GM23248 (cell line): ENCODE measurements at places on chromosomes 11 and 22.

DNA sequence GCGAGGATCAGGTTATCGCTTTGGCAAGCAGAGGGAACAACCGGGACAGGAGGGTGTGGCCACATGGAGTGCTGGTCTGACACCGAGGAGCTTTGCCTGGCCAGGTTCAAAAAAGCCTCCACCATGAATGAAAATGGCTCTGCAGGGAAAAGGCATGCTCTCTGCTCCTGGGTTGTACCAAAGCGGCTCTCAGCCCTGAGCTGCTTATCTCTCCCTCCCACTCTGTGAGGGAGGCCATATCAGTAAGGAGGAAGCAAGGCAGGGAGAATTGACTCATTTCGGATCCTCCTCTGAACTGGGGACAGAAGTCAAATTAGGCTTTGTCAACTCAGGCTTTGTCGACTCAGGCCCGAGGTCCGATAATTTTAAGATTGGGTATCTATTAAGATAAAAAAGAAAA is 82.9 kb upstream of the CRTAM start:
- H3K27ac ChIP-seq, result no peak overlapping the region
- H3K36me3 ChIP-seq, result no peaks in the 10 kb centered on the region
- no peaks in the 10 kb centered on the region for H3K27me3 ChIP-seq
- no peak overlapping the region for H3K4me3 ChIP-seq
- peaks cover 20% of the 10 kb centered on the region for H3K4me1 ChIP-seq

DNA sequence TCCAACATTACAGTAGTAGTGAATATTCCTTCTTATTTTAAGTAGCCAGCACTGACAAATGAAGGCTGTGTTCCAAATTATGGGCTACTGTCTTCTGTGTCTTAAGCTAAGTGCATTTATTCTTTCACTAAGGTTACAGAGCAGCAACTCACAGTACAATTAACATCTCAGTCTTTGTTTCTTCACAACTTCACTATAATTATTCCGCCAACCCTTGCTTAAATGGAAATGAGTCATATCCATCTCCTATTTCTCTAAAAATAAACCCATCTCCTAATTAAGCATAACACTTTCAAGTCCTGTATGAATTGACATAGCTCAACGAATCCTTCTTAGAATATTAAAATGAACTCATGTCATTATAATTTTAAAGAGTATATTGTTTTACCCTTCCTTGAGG is 6.7 kb downstream of the ETS1 start:
- H3K27me3 ChIP-seq, result no peaks in the 10 kb centered on the region
- H3K4me1 ChIP-seq, result peaks cover 20% of the 10 kb centered on the region
- H3K27ac ChIP-seq, result no peak overlapping the region
- no peak overlapping the region for H3K4me3 ChIP-seq

GRCh38 chr11:86151174-86152005 is 82.5 kb upstream of the PICALM start:
- H3K4me3 ChIP-seq, result peak overlapping the region; percentile 50
- no peaks in the 10 kb centered on the region for H3K36me3 ChIP-seq
- H3K27ac ChIP-seq, result peak overlapping the region; percentile 85
- H3K4me1 ChIP-seq, result peaks cover 31% of the 10 kb centered on the region

DNA sequence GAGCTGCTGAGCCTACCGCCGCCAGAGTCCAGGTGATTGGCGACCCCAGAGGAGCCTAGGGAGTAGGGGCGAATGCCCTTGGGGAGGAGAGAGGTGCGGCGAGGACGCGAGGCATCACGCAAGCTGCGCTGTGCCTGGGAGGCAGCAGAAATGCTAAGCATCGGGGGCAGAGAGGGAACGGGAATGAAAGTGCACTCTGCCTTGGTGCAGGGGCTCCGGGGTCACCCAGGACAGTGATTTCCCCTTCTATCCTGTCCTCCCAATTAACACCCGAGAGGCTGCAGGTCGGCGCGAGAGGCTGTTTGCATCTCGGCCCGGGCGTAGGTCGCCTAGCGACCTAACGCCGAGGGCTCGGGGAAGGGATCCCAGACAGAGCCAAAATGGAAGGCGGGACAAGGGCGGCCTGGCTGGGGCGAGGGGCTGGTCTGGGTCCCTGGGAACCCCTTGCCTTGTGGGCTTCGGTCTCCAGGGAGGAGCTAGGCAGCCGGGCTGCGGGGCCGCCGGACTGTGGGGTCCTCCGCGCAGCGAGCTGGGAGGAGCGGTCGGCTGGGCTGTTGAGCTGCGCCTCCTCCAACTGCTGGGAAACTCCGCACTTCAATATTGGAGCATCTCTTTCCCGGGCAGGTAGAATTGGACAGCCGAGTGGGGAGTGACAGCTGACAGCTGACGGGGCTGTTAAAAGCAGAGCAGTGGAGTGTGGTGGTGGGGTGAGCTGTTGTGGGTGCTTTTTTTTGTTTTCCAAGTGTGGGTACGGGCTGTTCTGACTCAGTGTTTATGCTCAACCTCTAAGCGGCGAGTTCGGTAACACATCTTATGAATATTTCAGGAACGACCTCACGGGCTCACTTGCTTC is 657 bp downstream of the ELMOD1 start:
- DNase-seq, result peak; percentile 70
- H3K27ac ChIP-seq, result no peak overlapping the region
- peaks cover 12% of the 10 kb centered on the region for H3K4me1 ChIP-seq

DNA sequence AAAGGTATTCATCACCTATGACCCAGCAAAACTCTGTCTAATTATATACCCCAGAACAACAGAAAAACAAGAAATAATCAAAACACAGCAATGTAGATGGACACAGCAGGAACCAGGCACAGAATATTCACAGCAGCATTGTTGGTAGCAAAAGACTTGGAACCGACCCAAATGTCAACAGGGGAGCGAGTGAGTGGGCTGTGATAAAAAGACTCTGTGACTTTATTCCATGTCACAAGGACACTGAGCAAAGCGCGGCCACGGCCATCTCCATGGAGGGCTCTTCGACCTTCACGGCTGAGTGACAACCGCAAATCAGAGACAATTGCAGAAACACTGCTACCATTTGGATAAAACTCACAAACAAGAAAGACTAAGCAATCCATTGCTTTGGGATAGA is 1373.1 kb downstream of the TBC1D22A start:
- DNase-seq, result no peak
- no peaks in the 10 kb centered on the region for H3K36me3 ChIP-seq
- H3K4me1 ChIP-seq, result no peaks in the 10 kb centered on the region
- H3K4me3 ChIP-seq, result no peak overlapping the region
- no peaks in the 10 kb centered on the region for H3K27me3 ChIP-seq

GRCh38 chr11:116478669-116479668 is 293.8 kb downstream of the BUD13 start:
- no peak overlapping the region for H3K27ac ChIP-seq
- H3K36me3 ChIP-seq, result no peaks in the 10 kb centered on the region
- no peak for DNase-seq
- no peak overlapping the region for H3K4me3 ChIP-seq
- H3K4me1 ChIP-seq, result no peaks in the 10 kb centered on the region

DNA sequence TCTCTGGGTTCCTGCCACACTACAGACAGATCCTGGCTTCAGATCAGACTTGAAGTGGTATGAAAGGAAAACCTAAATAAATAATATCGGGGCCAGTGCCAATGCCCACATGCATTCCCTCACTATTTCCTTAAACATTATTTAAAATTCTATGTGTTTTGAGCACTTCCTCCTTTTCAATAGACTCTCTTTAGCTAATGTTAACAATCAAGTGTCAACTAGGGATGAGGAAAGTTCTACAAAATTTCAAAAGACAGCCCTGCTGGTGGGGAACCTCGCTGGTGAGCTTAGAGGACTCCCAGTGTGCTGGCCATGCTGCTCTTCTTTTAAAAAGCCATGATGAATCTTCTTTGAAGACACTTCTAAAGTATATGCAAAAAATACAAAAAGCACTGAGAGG is 87.5 kb downstream of the ENTHD1 start:
- H3K4me3 ChIP-seq, result no peak overlapping the region
- DNase-seq, result no peak
- H3K27me3 ChIP-seq, result peaks cover 56% of the 10 kb centered on the region

GRCh38 chr22:32389685-32390084 is 22.4 kb downstream of the RTCB start:
- H3K27me3 ChIP-seq, result no peaks in the 10 kb centered on the region
- H3K27ac ChIP-seq, result no peak overlapping the region
- peaks cover 51% of the 10 kb centered on the region for H3K36me3 ChIP-seq
- no peak overlapping the region for H3K4me3 ChIP-seq
- peak; percentile 45 for DNase-seq

DNA sequence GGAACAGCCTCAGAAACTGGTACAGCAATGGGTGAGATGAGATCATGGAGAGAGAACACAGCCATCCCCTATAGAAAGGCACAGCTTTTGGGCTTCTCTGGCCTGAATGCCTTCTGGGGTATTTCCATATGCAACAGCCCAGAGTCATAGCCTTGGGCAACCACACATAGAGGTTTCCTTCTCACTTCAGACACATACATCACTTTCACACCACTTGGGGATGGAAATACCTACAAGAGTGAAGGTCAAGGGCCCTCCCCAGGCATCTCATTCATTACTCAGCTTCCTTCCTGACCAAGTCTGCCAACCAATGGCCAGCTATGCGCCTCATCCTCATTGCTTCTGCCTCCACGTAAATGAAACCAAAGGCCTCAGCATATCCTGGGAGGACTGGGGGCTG is 17.7 kb upstream of the OLFML1 start:
- H3K27me3 ChIP-seq, result no peaks in the 10 kb centered on the region
- H3K4me1 ChIP-seq, result no peaks in the 10 kb centered on the region
- no peak overlapping the region for H3K4me3 ChIP-seq
- H3K36me3 ChIP-seq, result no peaks in the 10 kb centered on the region
- H3K27ac ChIP-seq, result no peak overlapping the region

DNA sequence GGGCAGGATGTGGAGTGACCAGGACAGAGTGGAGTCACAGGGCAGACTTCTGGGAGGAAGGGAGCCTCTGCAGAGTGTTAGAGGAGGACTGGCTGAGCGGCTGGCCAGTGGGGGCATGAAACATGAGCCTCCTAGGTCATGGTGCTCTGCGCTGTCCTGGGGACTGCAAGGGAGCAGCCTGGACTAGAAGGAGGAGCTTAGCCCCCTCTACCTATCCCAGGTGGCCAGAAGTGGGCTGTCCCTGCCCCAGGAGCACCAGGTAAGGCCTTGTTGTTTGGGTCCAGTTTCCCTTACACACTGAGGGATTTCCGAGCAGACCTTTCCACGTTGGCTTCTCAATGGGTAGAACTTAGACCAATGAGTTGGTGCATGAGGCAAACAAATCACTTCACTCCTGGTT is 7.4 kb downstream of the PKNOX2 start:
- H3K36me3 ChIP-seq, result no peaks in the 10 kb centered on the region
- H3K4me3 ChIP-seq, result no peak overlapping the region
- H3K27ac ChIP-seq, result no peak overlapping the region
- H3K27me3 ChIP-seq, result peaks cover 3% of the 10 kb centered on the region
- H3K4me1 ChIP-seq, result no peaks in the 10 kb centered on the region

GRCh38 chr11:14969901-14970323 is 2.2 kb downstream of the CALCA start:
- H3K27me3 ChIP-seq, result peaks cover 67% of the 10 kb centered on the region
- no peak overlapping the region for H3K27ac ChIP-seq
- H3K4me3 ChIP-seq, result no peak overlapping the region
- DNase-seq, result peak; percentile 51
- no peaks in the 10 kb centered on the region for H3K4me1 ChIP-seq

DNA sequence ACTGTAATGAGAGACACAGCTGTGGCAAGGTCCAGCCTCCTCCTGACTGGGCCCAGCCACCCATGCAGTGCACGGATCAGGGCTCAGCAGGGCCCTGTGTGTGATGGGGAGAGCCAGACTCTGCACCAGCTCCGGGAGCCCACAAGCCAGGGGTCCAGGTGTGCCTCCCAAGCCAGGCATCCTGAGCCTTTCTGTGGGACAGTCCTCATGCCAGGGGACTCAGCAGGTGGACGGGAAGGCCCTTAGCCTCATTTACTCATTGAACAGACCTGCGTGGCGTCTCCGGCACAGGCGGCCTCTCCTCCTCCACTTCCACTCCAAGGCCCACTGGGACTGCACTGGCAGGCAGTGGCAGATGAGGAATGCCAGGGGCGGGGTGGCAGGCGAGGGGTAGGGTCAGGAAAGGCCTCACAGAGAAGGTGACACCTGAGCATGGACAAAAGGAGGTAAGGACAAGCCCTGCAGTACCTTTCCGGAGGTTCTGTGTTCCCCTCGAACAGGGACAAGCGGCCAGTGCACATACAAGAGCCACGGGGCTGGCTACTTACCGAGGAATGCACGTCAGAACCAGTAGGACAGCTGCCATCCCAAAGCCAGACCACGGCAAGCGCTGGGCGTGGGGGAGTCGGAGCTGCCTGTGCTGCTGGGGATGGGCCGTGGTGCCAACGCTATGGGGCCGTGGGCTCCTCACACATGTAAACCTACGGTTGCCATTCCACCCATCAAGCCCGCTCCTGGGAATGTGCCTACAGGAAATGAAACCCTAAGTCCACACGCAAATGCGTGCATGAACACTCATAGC is 52.7 kb downstream of the IGF2 start:
- H3K4me3 ChIP-seq, result no peak overlapping the region
- H3K27me3 ChIP-seq, result peaks cover 9% of the 10 kb centered on the region
- no peaks in the 10 kb centered on the region for H3K36me3 ChIP-seq
- no peak overlapping the region for H3K27ac ChIP-seq
- no peak for DNase-seq

DNA sequence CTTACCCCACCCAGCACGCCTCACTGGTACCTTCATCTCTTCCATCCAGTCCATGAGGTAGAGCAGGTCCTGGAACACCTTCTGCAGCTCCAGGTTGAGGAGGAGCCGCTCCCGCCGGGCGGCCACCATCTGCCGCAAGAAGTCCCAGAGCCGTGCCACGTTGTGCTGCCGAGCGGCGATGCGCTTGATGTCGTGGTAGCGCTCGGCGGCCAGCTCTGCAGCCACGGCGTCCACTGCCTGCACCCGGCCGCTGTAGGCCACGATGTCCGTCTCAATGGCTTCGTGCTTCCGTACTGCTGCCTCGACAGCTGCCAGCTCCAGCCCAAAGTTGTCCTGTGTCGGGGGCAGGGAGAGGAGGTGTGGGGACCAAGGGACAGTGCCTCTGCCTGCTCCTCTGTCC is 21.5 kb downstream of the SPTBN2 start:
- H3K27ac ChIP-seq, result no peak overlapping the region
- no peaks in the 10 kb centered on the region for H3K27me3 ChIP-seq
- H3K4me3 ChIP-seq, result no peak overlapping the region
- no peaks in the 10 kb centered on the region for H3K4me1 ChIP-seq
- DNase-seq, result no peak

DNA sequence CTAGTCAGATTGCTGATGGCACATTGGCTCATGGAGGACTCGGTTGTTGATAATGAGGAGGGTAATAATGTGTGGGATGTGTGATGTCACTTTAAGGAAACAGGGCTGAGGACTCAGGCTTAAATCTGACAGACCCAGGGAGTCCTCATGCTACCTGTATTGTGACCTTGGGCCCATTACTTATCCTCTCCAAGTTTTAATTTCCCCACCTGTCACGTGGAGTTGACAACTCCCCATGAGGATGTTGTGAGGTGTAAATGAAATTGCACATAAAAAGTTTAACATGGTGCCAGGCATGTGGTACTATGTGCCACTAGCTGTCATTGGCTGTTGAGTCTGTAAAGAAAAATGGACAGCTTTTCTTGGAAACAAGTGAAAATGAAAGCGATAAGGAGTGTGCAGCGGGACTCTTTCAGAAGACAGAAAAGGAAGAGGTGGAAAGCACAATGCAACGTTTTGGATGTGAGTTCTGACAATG is 15.3 kb downstream of the IL10RA start:
- no peak overlapping the region for H3K27ac ChIP-seq
- no peaks in the 10 kb centered on the region for H3K27me3 ChIP-seq
- DNase-seq, result no peak
- H3K36me3 ChIP-seq, result no peaks in the 10 kb centered on the region
- H3K4me3 ChIP-seq, result no peak overlapping the region
- no peaks in the 10 kb centered on the region for H3K4me1 ChIP-seq
